ENCODE measurements at places on chromosomes 7 and 10.

DNA sequence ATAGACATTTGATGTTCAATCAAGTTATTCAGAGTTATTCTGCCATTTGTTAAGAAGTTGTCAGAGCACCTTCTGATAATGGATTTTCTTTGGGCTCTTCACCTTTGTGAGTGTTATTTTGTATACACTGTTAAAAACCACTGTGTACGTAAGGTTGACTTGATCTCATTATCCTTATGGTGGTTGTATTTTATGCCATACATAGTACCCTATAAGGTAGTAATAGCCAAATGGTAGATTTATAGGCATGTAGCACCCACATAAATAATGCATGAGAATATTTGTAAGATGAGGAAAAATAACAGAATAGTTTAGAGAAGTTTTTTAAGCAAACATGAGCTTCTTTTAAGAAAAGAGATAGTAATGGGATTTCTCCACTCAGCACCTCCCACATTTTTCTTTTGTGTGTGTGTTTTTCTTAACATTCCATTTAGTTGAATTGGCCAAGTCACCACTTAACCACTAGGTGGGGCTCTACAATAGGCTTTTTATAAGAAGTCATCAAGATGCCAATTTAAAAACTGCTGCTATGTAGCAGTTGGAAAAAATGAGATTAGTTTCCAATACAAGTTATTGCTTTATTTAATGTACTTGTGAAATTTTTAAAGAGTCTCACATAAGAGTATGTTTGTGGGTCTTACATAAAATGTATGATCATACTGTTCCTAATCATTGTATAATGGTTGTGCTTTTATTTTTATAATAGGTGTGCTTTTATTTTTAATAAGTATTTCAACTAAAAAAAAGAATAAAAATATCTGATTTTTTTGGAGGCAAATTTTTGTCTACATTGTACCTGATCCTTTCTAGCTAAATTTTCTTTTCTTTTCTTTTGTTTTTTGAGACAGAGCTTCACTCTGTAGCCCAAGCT, 41.1 kb upstream of the STMP1 start:
- DNase-seq: peak; percentile 27

DNA sequence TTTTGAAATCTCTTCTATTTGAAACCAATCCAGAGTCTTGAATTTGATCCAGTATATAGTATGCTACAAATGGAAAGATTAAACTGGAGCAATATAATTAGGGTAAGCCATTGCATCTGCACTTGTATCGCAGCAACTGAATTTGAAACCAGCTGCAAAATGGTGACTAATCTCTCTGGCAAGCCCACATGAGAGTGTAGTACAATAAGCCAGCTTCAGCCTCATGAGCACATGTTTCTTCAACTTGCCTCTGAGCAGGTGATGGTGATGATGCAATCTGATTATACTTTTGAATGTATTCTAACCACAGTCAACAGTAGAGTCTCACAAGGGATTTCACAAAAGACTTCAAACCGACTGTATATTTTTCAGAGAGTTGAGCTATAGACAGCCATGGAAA, 829 bp upstream of the RPA3 start:
- no peak for DNase-seq

- no peak for DNase-seq
Observed at GRCh38 chr10:79053081-79053434, 15.7 kb upstream of the ZMIZ1 start.

- DNase-seq: no peak
Observed at GRCh38 chr10:84946904-84947303, 618.5 kb downstream of the CCSER2 start.

- DNase-seq: no peak
Observed at GRCh38 chr7:150311711-150312110, 11.4 kb upstream of the LRRC61 start.

DNA sequence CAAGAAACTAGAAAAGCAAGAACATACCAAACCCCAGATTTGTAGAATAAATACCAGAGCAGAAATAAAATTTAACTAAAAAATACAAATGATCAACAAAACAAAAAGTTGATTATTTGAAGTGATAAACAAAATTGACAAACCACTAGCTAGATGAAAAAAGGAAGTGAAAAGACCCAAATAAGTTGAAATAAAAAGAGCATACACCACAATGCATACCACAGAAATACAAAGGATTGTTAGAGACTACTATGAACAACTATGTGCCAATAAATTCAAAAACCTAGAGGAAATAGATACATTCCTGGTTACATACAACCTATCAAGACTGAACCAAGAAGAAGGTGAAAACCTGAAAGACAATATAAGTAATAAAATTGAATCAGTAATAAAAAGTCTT, 333.4 kb downstream of the SH2D4B start:
- no peak for DNase-seq

DNA sequence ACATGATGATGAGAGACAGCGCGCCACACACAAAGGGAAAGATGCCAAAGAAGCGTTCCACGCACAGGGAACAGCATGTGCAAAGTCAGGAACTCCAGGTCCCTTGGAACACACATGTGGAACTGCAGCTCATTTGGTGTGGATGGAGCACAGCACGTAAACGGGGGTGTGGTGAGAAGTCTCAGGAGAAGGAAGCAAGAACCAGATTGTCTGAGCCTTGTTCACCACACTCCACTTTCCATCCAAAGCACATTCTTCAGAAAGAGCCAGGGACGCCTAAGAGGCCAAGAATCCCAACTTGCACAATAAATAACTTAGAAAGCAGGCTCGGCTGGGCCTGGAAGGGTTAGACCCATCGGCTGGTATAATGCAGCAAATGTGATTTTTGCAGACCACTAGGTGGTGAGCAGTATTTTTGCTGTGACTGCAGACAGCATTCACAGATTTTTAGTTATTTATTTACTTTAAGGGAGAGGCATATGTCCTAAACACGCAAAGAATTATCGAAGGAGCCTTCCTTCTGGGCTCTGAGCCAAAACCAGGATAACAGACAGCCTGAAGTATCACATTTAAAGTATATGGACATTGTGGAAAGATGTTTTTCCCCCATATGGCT, 27.9 kb upstream of the ASCC1 start:
- DNase-seq: no peak

DNA sequence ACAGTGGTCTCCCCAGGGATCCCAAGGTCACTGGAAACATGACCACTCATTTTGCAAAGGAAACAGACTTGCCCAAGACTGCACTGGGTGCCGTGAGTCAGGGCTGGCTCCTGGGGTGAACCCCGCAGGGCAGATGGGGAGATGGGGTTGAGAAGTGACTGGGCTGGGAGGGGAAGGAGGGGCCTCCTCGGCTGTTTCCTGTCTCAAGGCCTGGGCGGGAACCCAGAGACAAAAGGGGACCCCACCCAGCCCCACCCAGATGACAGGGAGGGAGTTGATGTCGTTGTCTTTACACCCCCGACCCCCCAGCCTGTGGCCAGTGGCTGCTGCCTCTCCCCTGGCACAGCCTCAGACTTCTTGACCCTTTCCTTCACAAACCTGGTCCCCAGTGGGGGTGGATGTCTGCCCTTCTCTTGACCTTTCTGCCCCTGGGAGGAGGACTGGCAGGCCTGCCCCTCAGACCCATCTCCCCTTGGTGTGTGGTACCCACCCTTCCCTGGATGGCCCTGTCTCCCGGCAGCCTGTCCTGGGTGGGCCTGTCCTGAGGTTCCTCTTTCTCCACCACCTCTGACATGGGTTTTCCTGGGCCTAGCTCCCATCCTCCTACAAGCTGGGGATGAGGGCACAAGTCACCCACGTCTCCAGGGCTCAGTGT, 1.4 kb downstream of the MYO1G start:
- no peak for DNase-seq

- no peak for DNase-seq
Observed at GRCh38 chr10:36440539-36440938, 684.9 kb upstream of the ANKRD30A start.

- no peak for DNase-seq
Observed at GRCh38 chr7:103119791-103120291, 29.1 kb downstream of the NAPEPLD start.

DNA sequence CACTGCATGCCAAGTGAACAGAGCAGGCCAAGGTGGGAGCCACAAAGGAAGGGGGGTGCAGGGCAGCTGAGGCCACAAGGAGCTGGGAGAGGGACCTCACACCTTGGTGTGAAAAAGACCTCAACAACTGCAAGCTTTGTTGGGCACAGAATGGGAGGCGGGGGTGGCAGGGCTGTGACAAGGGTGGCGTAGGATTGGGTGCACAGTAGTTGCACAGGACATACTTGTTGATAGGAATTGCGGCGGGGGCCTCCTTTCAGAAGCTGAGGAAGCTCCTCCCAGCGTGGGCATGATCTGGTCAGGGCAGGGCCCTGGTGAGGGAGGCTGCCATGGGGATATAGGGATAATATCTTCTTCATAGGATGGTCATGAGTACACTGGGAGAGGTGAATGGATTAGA, 25.8 kb downstream of the POLL start:
- DNase-seq: no peak

DNA sequence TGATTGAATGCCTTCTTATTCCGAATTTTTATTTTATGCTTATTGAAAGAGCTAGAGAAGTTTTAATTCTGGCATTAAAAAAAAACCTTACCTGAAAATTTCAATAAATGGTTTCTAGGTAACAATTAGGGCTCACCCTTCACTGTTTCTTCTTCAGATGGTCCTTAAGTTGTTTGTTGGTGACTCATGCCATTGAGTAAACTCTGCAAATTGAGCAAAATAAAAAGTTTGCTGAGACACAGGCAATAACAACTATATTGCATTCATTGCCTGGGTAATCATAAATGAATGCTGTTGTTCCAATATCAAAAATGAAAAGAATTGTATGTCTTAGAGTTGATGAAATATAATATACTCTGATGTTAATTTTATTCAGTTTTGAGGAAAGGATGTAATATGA, 300.3 kb downstream of the CDK14 start:
- DNase-seq: no peak

DNA sequence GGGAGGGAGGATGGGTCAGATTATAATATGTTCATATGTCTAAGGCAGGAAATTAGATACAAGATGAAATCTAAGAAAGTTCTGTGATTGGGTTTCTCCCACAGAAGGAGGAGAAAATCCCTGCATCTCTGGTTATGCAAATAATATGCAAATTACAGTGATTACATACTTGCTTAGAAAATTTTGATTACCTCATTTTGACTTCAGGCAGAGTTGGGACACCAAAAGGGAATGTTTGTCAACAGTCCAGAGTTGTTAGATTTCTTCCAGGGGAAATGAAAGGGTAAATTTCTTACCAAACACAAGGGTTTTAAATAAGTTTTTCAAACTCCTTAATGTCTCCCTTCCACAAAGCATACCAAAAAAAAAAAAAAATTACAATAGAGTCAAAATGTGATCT, 101.4 kb upstream of the STEAP1B start:
- DNase-seq: no peak

DNA sequence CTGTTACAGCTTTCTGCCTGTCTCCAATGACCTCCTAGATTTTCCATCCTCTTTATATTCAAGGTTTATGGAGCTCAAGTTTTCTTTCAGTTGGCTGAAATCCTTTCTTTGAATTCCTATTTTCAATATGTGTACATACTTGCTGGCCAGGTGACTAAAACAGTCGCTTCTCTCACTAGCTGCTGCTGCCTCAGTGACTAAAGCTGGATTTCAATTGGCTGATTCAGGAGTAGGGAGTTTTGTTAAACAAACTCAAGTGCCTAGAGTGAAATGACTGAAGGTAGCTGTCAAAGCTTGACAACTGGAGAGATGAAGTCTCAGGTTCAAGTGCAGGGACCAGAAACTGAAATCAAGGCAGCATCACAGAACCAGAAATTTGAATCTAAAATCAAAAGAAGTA, 6.7 kb upstream of the POLR1F start:
- DNase-seq: no peak

- DNase-seq: no peak
Observed at GRCh38 chr10:62860946-62861345, 44.8 kb upstream of the EGR2 start.

GRCh38 chr7:136247211-136247610, 270.1 kb upstream of the MTPN start:
- DNase-seq: no peak

- peak; percentile 46 for DNase-seq
Observed at GRCh38 chr7:26293569-26294308, 2.1 kb downstream of the SNX10 start.

DNA sequence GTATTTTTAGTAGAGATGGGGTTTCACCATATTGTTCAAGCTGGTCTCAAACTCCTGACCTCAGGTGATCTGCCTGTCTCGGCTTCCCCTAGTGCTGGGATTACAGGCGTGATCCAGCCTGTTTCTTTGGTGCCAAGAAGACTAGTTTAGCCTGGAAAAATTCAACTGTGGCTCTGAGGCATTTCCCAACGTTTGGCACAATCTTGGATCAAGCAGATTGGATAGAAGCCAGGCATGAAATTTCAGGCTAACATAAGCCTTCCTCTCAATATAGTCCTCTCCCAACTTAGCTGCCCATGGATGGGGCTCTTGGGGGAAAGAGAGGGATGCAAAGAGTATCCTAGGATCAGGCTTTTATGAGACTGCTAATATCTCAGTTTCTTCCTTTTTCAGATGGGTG, 53.8 kb downstream of the APBB1IP start:
- no peak for DNase-seq

- peak; percentile 68 for DNase-seq
Observed at GRCh38 chr7:5699467-5700384, 81.7 kb downstream of the RNF216 start.

DNA sequence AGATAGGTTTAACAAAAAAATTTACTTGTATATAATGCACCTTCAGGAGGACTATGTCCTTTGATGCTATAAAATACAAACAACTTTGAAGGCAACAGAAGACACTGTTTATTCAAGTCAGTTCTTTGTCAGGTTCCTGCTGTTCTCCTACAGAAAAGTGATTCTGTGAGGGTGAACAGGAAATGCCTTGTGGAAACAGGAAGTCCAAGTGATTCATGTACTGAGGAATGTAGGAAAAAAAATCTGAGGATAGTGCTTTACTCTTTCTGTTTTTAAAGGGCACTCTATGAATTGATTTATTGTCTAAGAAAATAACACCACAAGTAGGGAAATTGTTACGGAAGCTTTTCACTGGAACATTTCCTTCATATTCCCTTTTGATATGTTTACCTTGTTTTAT, 171.9 kb downstream of the HDAC9 start:
- DNase-seq: no peak

DNA sequence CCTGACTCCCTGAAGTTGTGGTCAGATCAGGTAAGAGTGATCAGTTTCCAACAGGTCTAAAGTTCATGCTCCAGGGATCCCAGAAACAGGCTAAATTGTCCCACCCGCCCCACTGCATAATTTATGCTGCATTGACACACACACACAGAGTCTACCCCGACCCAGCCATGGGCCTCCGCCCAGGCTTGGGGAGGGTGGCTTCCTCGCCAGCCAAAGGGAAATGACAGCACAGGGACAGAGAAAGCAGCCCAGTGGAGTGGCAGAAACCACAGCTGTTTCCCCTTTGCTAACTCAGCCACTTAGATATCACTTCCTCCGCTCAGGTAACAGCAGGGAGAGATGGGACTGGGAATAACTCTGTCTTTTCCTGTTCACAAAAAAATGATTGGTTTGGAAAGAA, 9.4 kb downstream of the SH3PXD2A start:
- peak; percentile 21 for DNase-seq

- DNase-seq: no peak
Observed at GRCh38 chr10:54745436-54745835, 55.6 kb downstream of the PCDH15 start.

Measured in germinal center (tissue), 1 donor.